D341Med (cell line): ENCODE measurements at places on chromosomes 1 and 21.

DNA sequence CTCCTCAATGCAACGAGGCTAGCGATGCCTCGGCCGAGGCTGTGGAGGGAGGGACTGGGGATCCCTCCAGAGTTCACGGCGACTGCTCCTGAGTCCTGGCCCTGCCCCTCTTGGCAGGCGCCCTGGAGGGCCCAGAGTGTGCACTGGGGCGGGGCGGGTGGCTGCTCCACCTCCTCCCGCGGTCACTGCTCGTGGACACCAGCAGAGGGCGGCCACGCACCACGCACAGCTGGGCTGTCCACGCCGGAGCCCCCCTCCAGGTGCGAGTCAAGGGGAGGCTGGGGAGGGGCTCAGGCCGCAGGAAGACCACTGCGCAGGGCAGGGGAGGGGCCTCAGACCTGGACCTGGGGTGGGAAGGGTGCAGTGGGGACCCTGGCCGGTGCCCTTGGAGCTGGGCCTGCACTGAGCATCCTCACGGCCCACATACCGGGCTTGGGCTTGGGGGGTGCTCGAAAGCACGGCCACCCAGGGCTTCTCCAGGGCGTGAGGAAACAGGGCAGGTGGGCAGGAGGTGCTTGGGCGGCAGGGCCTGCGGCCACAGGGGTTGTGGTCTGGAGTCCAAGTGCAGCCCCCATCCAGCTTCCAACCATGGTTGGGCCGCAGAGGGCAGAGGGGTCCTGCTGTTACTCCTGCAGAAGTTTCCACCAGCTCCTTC is 20.6 kb upstream of the TTC34 start:
- peak; percentile 63 for DNase-seq

DNA sequence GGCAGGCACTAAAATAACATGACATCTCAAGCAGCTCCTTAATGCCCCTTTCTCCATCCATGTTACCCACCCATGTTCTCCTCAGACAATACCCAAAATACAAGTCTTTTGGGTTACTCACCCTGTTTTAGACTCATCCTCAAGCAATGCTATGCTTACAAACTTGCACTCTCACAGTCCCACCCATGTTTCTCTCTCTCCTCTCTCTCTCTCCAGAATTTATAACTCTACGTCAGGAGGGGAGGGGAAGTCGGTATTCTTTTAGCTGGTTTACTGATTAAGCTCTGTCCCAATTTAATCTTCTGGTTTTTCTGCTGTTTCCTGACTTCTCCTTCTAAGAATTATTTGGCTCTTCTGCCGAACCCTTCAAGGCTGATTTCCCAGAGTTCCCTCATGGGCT is 98.0 kb upstream of the NR5A2 start:
- DNase-seq = no peak

DNA sequence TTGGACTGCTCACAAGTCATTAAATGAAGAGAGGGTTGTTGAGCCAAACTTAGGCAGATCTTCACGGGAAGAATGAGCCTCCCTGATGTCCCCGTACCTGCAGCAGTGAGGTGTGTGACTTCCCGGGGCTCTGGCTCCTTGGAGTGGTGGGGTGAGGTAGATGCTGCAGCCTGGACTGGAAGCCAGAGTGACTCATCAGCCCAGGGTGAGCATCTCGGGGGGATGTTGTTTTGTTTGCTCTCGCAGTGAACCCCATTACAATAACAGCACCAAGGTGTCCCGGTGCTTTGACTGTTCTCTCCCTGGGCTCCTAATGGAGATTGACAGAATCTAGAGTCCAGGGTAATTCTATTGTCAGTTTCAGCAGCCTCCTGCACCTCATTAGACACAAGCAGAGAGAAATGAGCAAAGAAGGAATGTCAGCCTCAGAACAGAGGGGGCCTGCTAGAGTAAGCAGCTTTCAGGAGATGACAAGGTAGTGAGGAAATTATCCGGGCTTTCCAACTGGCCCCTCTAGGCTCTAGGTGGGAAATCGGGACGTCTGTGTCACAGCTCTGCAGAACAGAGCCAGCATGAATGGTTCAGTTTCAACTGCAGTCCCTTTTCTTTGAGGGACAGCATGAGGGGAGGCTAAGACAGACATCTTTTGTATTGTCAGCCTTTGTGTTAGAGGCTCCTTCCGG is 36.0 kb upstream of the LRRN2 start:
- DNase-seq = no peak

DNA sequence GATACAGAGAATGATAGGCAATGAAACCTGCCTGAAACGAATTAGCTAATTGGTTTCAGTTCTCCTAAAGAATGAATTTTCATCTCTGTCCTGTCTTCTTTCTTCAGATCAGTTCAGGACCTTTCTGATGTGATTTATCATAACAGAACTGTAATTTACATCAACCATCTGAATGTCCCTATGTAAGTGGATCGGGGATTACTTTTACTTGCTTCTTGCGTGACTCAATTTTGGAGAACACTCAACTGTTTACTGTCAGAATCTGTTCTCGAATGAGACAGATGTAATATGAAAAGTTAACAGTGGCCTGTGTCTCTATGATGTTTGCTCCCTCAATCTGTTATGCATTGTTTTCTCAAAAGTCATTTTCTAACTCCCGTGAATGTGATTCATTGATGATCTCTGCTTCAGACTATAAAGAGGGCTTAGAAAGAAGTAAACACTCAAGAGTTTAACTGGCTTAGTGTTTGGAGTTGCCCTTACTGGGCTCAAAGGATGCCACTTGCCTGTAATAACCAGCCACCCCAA is 111.0 kb downstream of the GABPA start:
- no peak for DNase-seq

DNA sequence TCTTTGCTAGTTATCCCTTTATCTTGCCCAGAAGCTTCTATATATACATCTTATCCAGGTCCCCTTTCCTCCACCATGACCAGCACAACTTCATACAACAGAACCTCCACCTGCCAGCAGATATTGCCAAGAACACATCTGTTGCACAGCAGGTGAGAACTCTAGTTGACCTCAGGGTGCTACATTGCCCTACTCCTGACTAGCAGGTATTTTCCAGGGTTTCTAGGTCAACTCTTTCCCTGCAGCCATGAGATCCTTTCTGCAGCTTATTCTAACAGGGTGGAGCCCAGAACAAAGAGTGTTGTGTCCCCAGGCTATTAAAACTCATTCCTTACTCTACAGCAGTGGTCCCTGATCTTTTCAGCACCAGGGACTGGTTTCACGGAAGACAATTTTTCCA is 319.5 kb downstream of the PRDM2 start:
- DNase-seq = no peak

GRCh38 chr1:246577720-246578106 is 11.5 kb downstream of the CNST start:
- no peak for DNase-seq

GRCh38 chr1:220369511-220369910 is 97.3 kb upstream of the RAB3GAP2 start:
- DNase-seq = no peak

DNA sequence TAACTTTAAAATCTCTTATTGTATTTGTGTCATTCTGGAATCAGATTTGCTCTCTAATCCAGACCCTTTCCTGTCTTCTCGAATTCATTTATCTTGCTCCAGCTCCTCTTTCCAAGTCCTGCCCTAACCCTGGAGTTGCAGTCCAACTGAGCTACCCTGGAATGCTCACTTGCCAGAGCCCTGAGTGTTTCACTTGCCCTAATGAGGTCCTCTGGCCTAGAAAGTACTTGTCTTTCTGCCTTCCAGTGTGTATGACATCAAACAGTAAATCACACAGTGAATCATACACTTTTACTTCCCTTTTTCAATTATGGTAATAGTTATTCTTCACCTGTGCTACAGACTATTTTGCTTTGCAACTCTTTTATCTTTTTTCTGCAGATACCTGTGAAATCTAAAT is 96.9 kb downstream of the NEK7 start:
- no peak for DNase-seq

DNA sequence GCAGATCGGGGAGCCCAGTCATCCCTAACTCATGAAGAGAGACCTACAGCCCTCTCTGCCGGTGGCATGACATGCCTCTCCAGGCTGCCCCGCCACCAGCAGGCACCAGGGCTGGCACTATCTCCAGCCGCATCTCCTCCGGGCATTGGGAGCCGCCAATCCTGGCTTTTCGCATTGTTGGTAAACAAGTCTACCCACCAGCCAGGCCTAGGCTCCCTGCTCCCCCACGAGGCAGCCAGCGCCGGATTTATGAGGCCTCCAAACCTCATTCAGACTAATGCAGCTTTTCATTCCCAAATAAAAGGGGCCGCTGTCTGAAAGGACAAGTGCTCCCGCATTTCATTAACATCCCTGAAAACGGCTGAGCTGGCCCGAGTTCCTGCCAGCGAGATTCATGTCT is 3.4 kb upstream of the GRIK3 start:
- no peak for DNase-seq

GRCh38 chr1:192527950-192528349 is 47.6 kb upstream of the RGS1 start:
- no peak for DNase-seq

- DNase-seq = no peak
Measured at GRCh38 chr1:171740356-171740863, 1.5 kb downstream of the VAMP4 start.

DNA sequence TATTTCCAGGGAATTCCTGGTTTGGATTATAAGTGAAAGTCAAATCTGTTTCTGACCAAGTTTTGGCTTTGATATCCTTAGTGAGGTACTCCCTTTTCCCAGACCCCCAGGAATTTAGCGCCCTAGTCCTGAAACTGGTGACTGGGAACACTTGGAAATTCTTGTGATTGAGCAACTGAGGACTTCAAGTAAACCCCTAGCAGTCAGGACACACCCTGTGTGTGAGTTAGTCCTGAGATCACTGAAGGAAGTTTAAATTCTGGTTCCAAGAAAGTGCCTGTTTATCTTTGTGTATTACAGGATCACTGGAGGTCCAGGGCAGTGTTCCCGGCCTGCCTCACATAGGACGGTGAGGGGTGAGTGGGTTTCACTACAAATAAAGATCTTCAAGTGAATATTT is 95.1 kb upstream of the F3 start:
- no peak for DNase-seq

GRCh38 chr1:30790850-30791778 is 33.5 kb upstream of the LAPTM5 start:
- no peak for DNase-seq

DNA sequence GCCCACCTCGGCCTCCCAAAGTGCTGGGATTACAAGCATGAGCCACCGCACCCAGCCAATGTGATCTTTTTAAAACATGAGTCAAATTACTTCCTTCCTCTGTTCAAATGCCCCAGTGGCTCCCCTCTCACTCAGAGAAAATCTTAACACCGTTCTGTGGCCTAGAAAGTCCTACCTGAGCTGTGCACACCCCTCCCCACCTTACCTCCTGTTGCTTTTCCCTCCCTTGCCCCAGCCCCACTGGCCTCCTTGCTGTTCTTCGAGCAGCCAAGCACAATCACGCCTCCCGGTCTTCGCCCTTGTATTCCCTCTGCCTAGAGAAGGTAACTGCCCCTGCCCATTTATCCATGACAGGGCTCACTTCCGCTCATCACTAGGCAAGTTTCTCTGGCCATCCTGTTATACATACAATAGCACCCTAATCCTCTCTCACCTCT is 62.6 kb upstream of the RPL11 start:
- no peak for DNase-seq

DNA sequence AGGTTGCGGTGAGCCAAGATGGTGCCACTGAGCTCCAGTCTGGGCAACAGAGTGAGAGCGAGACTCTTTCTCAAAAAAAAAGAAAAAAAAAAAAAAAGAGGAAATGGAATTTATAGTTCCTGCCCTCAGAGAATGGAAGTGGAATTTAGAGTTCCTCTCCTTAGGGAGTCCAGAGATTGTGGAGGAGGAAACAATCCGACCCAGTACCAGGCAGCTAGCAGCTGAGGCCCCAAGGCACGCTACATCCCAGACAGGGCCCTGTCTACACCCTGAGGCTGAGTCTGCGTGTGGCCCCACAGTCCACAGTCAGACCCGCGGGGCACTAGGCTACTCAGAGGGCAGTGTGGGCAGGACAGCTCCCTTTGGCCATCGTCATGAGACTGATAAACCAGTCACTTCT is 1.9 kb upstream of the MFN2 start:
- no peak for DNase-seq

DNA sequence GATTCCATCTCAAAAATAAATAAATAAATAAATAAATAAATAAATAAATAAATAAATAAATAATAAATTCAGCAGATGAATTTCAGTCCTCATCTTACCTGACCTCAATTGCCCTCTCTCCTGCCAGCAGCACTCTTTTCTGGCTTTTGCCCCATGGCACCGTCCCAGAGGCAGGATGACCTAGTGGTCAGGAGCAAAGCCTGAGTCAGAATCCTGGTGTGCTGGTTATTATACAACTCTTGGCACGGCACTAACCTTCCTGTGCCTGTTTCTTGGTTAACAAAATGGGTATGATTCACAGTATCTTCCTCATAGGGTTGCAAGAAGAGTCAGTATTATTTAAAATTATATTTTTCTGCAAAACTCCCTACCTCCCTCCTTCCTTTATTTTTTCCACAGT is 43.0 kb downstream of the NKAIN1 start:
- no peak for DNase-seq

DNA sequence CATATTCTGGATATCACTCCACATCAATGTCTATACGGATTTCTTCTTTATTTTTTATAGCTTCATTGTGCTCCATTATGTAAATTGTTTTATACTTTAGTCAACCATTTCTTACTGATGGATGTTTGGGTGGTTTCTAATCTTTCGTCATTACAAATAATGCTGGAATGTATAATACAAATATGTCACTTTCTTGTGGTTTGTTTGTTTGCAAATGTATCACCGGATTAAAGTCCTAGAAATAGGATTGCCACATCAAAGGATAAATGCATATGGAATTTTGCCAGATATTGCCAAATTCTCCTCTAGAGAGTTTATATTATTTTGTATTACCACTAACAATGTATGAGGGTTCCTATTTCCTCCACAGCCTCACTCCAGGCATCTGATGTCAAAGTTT is 48.7 kb upstream of the PRDM2 start:
- DNase-seq = no peak

DNA sequence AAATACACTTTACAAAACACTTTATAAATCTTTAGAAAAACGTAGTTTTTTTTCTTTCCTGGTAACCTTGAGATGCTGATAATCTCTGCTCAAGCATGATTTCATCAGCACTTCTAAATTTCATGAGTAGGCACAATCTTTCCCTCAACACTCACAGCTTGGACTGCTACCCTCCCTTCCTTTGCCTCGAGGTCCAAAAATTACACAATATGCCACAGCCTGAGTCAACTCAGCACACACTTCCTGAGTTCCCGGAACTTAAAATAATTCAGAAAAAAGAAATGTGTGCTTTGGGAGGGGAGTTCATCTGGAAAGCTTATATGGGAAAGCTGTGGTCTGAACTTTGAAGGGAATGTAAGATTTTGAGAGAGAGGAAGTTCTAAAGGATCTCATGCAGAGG is 5.9 kb downstream of the CLCA2 start:
- no peak for DNase-seq
